GM23248 (cell line): ENCODE measurements at places on chromosomes 12 and 14.

DNA sequence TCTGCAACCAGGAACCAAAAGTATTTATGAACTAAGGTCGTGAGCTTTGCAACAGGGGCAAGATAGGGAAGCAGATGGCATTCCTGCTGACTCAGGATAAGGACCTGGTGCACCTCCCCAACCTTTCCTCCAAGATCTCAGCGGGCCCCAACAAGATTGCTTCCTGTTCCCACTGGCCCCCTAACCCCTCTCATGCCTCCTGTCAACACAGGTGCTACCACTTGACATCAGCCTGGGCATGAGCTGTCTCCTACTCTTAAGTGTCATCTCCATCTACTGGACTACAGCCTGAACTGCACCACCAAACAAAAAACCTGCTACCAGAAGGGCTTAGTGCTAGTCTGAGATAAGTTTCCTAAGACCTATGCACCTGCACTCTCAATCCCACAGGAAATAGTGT lies 32.7 kb downstream of the MED6 start:
- no peaks in the 10 kb centered on the region for H3K4me1 ChIP-seq
- 0 out of 2 replicates have a peak, but pooled peaks cover 6% of the 10 kb centered on the region for H3K36me3 ChIP-seq
- H3K27me3 ChIP-seq, result no peaks in the 10 kb centered on the region
- no peak overlapping the region for H3K27ac ChIP-seq
- no peak overlapping the region for H3K4me3 ChIP-seq

GRCh38 chr14:89041257-89041582 lies 216.8 kb downstream of the TTC8 start:
- no peak for DNase-seq
- H3K4me1 ChIP-seq, result peaks cover 8% of the 10 kb centered on the region; the same call in 1 of the 2 replicates
- peak overlapping the region; percentile 71 for H3K4me3 ChIP-seq
- H3K36me3 ChIP-seq, result no peaks in the 10 kb centered on the region
- peak overlapping the region; percentile 87 for H3K27ac ChIP-seq
- no peaks in the 10 kb centered on the region for H3K27me3 ChIP-seq

DNA sequence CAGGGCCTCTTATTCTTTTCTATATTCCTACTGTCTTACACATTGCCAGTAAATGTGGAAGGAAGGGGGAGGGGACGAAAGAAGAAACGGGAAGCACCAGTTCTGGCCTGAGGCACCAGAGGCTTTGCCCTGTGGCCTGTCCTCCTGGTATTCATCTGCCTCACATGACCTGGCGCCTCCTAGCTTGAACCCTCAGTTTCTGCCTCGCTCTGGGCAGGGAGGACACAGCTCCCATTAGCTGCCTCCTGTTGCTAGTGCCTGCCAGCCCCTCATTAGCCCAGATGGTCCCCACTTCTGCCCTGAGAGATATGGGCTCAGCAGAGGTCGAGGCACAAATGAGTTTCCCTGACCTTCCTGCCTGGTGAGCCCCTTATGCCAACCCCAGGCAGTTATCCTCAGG lies 3.0 kb upstream of the PLEKHG6 start:
- no peak overlapping the region for H3K4me3 ChIP-seq
- H3K4me1 ChIP-seq, result no peaks in the 10 kb centered on the region
- DNase-seq, result no peak
- H3K36me3 ChIP-seq, result no peaks in the 10 kb centered on the region
- H3K27ac ChIP-seq, result no peak overlapping the region

GRCh38 chr12:26264215-26264838 lies 69.0 kb downstream of the SSPN start:
- H3K4me3 ChIP-seq, result no peak overlapping the region
- H3K4me1 ChIP-seq, result no peaks in the 10 kb centered on the region
- H3K27me3 ChIP-seq, result no peaks in the 10 kb centered on the region
- peak; percentile 10 for DNase-seq
- no peaks in the 10 kb centered on the region for H3K36me3 ChIP-seq
